ENCODE measurements at places on chromosomes 13 and 19.

GRCh38 chr13:109941951-109942350 is 155.6 kb upstream of the IRS2 start:
- no peak for DNase-seq

- DNase-seq = no peak
These were observed 3.6 kb downstream of the AKAP11 start for GRCh38 chr13:42275506-42275905.

GRCh38 chr19:17429641-17430113 is 9.8 kb downstream of the MVB12A start:
- DNase-seq = no peak

DNA sequence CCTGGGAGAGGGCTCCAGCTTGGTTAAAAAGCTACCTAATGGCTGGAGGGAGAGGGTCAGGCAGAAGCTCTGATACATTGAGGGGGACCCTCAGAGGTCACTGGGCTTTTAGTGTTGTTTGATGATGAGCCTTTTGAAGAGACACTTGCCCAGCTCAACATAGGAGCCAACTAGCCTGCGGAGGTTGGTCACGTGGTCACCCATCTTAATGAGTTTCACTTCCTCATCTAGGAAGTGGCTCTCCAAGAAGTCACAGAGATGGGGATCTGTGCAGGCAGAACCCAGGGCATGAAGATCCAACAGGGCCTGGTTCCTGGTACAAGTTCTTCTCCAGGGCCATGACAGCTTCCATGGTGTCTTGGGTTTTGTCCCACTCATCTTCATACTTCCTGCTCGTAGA is 33.4 kb downstream of the IPO5 start:
- DNase-seq = peak; percentile 85

DNA sequence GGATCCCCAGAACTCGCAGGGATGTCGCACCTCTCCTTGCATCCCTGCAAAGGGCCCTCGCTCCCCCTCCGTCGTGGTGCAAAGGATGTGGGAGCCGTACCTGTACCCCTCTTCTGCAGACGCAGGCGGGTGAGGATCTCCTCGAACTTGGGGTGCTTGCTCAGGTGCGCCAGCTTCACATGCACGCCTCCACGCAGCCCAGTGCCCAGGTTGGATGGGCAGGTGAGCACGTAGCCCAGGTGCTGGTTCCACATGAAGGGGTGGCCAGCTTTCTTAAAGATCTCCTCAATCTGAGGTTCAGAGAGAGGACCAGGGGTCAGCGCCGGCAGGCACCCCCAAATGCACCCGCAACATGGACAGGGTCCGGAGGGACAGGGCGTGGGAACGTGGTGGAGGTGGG is 15.3 kb downstream of the CKM start:
- DNase-seq = no peak

DNA sequence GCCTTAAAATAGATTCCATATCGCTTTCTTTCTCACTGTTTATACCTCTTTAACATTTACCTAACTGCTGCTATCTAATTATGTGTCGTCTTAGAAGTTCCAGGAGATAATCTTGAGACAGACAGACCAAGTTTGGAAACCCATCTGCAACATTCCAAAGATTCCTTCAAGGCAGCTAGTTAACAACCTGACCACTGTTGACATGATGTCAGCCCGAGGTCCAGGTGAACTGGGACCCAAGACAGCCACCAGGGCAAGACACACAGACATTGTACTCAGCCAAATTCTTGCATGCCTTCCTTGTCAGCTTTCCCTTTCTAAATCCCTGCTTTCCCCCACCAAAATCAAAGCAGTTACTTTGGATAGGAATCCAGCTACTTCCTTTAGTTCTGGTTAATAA is 1476.5 kb upstream of the PRR20A start:
- DNase-seq = no peak

GRCh38 chr13:113856716-113857065 is 7.2 kb downstream of the GAS6 start:
- DNase-seq = no peak

DNA sequence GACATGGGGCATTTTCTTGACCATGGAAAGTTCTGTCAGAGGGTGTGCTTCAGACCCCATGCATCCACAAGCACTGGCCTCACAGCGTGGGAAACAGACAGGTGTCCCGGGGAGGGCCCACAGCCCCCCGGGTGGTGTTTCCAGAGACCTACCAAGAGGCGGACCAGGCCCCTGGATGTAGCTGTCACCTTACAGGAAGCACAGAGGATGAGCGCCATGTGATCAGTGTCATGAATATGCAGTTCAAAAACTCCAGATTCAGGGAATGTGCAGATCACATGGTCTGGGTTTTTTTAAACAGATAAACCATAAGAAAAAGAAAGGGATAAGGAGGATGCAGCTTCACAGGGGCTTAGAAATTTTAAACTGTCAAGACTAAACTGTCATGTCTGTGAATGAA is 61.0 kb upstream of the SPATA13 start:
- DNase-seq = no peak

GRCh38 chr19:56896095-56896494 is 55.6 kb upstream of the PEG3 start:
- no peak for DNase-seq

GRCh38 chr19:12194827-12195731 is 32.2 kb downstream of the ZNF136 start:
- no peak for DNase-seq

- no peak for DNase-seq
These were observed 33.9 kb downstream of the VSTM2B start for GRCh38 chr19:29559743-29560142.

Measured in NAMALWA (cell line).